Stimulated activated naive B cell treated with anti-CD40 and anti-IgM and Interleukin-4, amounts not matched to agents 10 μg/mL and 1 μg/mL and 100 μg/mL, for 72 hours (primary cell): ENCODE measurements at places on chromosomes 6 and 20.

GRCh38 chr6:127076466-127076865 is 42.0 kb upstream of the RSPO3 start:
- H3K27ac ChIP-seq, result no peak overlapping the region
- H3K36me3 ChIP-seq, result no peaks in the 10 kb centered on the region
- H3K27me3 ChIP-seq, result peaks cover 5% of the 10 kb centered on the region
- H3K4me1 ChIP-seq, result no peaks in the 10 kb centered on the region
- no peak for DNase-seq
- no peak overlapping the region for H3K4me3 ChIP-seq

DNA sequence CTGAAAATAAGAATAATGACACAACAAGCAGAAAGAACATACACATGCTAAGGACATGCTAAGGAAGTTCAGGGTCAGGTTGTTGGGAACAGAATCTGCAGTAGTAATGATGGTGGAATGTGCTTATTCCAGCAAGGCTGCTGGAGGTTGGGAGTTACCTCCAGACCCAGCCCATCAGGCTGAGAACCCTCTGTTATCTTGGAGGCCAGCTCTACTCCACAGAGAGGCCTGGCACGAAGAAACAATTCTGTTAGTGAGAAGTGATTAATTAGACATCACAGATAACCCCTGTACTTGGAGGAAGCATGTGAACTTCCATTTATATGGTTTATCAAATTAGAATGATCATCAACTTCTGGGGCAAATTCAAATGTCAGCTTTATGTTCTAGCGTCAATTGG is 22.1 kb upstream of the ARHGAP18 start:
- no peaks in the 10 kb centered on the region for H3K27me3 ChIP-seq
- no peaks in the 10 kb centered on the region for H3K4me1 ChIP-seq
- H3K27ac ChIP-seq, result no peak overlapping the region
- no peak overlapping the region for H3K4me3 ChIP-seq
- no peak for DNase-seq

GRCh38 chr20:49685161-49685601 is 28.5 kb downstream of the B4GALT5 start:
- peaks cover 29% of the 10 kb centered on the region for H3K4me1 ChIP-seq
- H3K36me3 ChIP-seq, result peaks cover 33% of the 10 kb centered on the region
- no peak overlapping the region for H3K4me3 ChIP-seq
- DNase-seq, result no peak

DNA sequence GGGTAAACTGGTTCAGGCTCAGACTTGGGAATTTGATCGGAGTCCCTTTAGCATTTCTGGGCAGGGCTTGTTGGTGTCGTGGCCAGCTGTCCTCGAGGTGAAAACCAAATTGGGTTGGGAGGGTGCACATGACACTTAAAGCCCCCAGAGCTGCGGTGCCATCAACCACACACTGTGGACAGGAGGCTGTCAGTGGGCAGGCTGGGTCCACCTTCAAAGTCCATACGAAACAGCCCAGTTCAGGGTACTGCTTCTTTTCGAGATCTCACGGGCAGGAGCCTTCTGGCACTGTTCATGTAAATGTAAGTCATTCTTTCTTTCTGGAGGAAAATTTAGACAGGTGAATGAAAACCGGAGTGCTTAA is 7.0 kb downstream of the SYNJ2 start:
- peaks cover 30% of the 10 kb centered on the region for H3K4me1 ChIP-seq
- H3K36me3 ChIP-seq, result peaks cover 17% of the 10 kb centered on the region
- no peak for DNase-seq
- no peak overlapping the region for H3K27ac ChIP-seq
